Stimulated activated CD4-positive, alpha-beta T cell treated with anti-CD3 and anti-CD28 coated beads, Interleukin-2, amount 100 ng/mL, for 48 hours (primary cell): ENCODE measurements at places on chromosomes 2 and 18.

DNA sequence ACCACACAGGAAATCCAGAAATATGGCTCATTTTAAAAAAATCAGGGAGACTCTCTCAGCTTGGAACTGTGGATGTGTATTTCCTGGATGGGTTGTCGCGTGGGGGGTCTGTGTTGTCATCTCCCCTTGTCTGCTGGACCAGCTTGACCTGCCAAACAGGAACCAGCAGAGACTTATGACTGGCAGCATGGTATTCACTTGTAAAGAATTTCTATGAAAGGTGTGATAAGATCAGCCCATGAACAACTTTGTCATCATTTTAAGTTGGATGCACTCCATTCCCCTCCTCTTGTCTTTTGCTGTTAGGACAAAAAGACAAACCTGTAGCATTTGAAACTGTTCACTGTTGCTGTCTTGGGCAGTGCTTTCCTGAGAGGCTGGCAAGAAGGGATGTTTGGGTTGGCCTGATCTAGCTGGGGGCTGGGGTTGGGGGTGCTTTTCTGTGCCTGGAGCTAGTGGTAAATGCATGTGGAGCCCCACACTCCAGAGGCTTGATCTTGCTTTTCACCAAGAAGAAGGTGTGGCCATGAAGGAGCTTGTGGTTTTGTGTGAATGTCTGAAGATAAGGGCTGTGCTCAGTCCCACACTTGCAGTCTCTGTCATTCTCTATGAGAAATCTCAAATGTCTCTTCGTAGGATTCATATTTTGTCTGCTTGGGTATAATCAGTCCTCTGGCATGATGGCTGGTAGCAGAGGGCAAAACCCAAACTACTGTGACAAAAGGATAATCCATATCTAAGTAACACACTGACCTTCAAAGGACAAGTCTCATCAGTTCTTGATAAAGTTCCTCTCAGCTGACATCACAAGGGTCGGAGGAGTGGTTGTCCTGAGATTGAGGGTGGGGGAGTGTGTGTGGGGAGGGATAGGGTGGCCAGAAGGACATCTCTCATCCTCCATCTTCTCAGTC lies 39.0 kb downstream of the RALB start:
- no peak for DNase-seq

DNA sequence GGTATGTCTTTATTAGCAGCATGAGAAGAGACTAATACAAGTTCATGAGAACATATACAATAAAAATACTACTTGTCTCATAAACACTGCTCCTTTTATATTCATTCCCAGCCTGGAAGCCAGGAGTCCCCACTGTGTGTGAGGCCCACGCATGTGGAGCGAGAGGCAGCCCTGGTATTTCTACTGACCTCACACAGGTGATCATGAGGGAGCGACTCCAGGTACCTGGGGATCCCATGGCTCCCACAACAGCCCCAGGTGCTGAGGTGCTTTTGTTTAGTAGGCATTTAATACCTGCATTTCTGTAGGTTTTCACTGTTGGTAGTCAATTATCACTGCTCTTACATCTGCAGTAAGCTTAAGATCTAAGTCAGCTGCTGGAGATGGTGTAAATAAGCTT lies 75.2 kb downstream of the ZNF516 start:
- no peak for DNase-seq

DNA sequence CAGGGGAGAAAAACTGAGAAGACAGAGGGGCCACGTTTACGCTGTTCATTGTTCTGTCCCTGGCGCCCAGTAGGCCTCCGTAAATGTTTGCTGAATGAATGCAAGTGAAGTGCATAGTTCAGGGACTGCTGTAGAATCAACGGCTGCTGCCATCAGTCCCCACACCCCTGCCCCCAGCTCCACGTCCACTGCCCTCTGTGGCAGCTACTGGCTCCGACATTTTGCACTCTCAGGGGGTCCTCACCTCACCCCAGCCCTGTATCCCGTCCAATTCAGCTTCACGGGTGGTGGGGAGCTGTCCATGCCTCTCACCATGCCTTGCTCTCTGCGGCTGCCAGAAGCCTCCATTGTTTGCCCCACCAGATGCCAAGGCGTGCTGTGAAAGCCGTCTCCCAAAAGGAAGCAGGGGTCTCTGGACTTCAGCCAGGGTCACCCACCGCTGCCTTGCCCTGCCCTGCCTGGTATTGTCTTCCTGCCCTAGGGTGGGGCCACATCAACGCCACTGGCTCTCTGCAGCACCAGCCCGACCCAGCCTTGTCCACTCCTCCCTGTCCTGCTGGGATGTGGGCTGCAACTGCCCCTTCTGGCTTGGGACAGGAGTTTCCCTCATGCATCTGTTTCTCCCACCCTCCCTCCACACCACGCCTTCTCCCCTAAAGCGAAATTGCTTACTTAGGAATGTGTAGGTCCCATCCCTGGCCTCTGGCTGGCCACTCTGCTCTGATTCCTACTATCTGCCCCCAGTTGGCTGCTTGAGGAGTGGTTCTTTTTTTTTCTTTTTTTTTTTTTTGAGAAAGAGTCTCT lies 86.0 kb downstream of the RHOB start:
- no peak for DNase-seq

DNA sequence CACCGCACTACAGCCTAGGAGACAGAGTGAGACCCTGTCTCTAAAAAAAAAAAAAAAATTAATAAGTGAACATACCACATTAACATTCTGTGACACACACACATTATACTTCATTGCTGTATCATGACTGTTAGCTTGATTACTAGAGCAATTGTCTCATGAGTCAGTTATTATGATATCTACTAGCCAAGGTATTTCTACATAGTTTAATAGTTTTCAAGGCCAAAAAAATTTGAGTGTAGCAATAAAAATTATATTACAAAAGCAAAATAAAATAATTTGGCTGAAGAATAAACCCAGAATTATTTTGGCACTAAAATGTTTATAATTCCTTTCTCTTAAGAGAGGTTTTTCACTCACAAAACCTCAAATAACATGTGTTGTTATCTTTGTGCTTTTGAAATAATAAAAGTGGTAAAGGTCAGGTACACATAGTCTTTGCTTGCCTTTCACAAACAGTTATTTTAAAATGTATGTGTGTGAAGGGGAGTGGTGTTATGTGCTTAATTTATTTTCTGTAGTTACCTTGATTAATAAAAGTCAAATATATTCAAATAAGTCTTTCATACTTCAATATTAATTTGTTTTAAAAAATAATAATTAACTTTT lies 136.9 kb upstream of the SPOPL start:
- DNase-seq, result no peak

- no peak for DNase-seq
These were observed 66.9 kb downstream of the AFF3 start for GRCh38 chr2:100075532-100075931.

GRCh38 chr2:48452108-48452507 lies 77.8 kb upstream of the STON1 start:
- DNase-seq, result no peak

- DNase-seq, result no peak
These were observed 140.2 kb downstream of the BCL11A start for GRCh38 chr2:60413069-60413813.

GRCh38 chr2:42048299-42049220 lies 739 bp downstream of the PKDCC start:
- no peak for DNase-seq

DNA sequence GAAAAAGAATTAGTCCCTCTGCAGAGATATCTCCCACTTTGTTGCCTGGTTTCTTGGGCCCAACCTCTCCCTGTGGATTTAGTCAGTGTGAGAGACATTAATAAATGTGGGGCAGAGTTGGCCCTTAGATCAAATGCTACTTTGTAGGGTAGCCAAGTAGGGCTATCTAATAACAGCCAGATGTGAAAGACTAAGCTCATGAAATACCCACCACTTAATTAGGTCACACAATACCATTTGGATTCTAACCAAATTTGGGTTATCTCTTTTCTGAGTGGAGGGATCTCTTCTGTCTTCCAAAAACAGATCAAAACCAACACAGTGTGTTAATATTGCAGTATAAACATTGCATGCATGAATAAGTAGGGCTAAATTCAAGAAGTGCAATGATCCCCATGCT lies 626.8 kb upstream of the ZEB2 start:
- DNase-seq, result no peak

DNA sequence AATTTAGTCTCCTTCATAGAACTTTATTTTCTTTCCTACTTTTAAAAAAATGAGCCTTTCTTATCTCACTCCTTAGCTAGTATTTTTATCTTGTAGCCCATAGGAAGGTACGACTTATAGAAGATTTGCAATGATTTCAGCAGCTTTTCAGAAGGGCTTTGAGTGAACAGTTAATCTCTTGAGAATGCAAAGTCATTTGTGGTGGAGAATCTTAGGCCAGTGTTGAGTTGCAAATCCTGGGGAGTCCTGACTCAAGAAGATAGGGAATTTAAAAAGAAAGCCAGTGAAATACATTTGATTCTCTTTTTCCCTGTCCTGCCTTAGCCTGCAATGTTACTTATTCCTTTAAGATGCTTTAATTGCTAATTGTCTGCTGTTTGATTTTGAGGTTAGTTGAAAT lies 33.6 kb downstream of the LYPD6 start:
- DNase-seq, result no peak

DNA sequence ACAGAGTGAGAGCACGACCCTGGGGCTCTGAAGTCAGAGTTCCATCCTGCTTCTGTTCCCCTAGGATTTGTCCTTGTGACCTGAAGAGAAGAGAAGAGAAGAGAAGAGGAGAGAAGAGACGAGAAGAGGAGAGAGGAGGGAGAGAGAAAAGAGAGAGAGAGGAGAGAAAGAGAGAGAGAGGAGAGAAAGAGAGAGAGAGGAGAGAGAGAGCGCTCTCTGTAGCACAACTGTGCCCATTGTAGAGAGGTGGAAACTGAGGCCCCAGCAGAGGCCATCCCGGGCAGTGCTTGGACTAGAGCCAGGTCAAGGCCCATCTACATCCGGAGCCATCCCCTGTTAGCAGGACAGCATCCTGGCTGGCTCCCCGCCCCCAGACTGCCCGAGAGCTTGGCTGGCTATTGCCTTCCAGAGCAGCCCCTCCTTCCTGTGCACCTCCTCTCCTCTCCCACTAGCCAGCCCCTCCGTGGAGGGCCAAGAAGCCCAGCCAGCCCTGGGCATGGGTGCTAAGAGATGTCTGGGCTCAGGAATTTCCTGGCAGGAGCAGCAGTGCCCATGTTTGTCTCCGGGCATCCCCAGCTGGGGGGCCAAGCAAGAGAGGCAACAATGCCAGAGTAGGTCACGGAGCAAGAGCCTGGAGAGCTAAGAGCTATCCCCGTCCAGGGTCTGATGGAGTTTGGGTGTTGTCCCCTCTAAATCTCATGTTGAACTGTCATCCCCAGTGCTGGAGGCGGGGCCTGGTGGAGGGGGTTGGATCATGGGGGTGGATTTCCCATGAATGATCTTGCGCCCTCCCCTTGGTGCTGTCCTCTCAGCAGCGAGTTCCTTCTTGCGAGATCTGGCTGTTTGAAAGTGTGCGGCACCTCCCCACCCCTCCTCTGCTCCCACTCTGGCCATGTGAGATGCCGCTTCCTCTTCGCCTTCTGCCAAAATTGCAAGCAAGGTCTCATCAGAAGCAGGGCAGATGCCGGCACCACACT lies 18.2 kb upstream of the GPR55 start:
- no peak for DNase-seq

GRCh38 chr2:204150721-204151120 lies 214.2 kb downstream of the ICOS start:
- DNase-seq, result no peak

DNA sequence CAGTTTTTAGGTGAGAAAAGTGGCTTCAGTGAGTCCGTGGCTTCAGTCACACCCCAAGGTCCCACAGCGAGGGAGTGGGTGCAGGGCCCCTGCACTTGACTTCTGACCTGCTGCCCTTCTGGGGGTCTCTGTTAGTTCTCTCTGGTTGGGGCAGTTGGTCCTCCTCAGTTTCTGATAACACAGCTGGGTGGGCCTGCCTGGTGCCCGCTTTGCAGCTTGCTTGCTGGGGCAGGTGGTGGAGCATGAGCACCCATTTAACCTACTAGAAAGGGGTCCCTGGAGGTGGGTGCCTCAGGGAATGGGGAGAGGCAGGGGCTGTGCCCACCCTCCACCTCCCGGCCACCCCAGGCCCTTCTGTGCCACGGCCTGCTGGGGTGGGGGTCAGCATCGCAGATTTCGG lies 83.2 kb downstream of the ASB1 start:
- DNase-seq, result no peak

- DNase-seq, result no peak
These were observed 72.6 kb upstream of the MC2R start for GRCh38 chr18:13987956-13988355.

DNA sequence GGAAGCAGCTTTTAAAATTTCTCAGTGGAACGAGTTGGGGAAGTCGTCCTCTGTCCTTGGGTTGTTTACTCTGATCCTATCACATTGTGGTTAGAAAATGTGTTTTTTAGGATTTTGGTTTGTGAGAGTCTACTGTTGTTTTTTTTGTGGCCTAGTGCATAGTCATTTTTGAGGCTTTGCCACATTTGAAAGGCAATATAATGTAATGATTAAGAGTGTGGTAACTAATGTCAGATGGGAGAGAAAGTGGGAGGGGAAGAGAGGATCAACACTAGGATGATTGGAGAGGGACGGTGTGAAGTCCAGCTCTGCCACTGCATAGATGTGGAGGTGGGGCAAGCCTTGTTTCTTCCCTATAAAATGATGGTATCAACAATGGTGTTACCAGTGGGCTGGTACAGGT lies 8.5 kb downstream of the SP140L start:
- DNase-seq, result no peak

- no peak for DNase-seq
These were observed 123.5 kb downstream of the FIGN start for GRCh38 chr2:163612332-163612731.
